ENCODE measurements at places on chromosomes 1 and 21.

- no peak for DNase-seq
Observed at GRCh38 chr1:178702146-178702545, 22.9 kb upstream of the RALGPS2 start.

GRCh38 chr1:171509191-171509590 is 23.9 kb downstream of the PRRC2C start:
- DNase-seq = no peak

DNA sequence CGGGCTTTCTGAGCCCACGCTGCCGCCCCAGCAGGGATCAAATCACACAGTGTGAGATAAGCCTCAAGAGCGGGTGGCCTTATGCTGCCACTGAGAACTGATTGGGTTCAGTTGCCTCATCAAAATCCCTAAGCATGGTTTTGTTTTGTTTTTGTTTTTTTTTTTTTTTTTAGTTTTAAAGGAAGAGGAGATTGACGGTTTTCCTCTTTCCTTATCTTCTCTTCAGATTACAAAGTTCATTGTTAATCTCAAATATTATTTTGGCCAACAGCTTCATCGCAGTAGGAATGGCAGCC is 651 bp downstream of the COA6 start:
- no peak for DNase-seq

DNA sequence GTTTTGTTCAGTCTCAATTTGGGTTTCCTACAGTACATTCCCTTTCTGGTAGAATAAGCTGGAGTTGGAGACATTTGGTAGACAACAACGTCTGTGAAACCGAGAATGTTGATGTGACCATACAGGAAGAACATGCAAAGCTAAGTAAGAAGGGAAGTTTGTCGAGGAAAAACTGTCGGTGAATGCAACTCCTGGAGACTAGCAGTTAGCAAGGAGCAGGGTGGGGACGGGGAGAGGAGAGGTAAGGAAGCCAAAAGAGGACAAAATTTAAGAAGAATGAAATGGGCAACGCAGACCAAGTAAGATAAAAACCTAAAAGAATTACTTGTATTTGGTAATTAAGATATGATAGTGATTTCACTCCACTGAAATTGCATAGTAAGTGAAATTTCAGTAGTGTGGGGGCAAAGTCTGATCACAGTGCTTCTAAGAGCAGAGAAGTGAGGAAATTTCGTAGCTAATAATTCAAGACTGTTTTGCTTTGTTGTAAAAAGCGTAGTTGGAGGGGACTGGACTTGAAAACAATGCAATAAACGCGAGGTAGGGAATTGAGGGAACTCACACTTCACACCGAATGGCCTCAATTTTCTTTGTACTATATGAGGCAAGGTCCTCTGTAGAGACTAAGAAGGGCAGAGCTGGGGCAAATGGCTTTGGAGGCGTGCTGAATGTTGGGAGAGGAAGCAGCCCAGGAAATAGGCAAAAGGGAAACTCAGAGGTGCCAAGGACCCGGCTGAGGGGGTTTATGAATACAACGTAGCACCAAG is 787 bp upstream of the GIPC2 start:
- DNase-seq = no peak

DNA sequence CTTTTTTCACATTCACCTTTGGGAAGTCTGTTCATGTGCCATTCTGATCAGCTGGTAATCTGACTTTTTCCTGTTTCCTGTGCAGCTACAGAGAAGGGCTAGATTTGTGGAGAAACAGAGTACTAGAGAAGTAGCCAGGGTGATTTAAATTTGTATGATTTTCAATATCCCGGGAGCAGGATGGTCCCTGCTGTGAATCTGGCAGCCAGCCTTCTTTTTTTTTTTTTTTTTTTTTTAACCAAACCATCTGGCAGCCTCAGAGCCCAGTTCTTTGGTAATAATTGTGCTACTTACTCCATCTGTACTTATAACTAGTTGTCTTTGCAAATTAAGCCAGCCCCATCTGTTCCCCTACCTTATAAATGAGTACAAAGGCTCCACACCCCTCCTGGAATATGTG is 248.6 kb upstream of the DEPDC1 start:
- DNase-seq = no peak
